ENCODE measurements at places on chromosomes 1 and 21.

GRCh38 chr1:64363111-64363510 lies 106.8 kb upstream of the CACHD1 start:
- DNase-seq = no peak

DNA sequence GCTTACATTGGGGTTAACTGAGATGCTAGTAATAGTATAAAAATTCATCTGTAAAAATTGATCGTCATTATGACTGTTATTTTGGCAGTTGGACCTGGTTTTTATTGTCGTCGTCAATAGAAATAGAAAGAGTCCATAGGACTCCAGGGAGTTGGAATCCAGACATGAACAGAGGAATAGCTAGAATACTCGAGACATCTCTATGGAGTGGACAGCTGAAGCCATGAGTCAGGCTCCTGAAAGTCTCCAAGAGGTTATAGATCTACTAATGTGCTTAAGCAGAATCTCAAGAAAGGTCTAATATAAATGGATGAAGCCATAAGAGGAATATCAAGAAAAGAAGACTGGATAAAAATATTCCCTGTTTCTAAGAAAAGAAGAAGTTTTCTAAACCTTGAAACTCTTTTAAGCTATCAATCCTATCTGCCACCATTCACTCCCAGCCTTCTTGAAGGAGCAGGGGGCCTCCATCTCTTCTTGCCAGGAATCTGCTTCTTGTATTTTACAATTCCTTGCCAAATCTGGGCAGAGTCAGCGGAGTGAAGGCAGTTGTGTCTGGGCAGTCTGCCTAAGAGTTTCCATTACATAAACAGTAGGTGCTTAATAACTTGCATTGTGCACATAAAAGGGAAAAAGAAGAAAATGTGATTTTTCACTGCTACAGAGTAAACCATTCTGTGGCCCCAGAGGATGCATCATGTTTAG lies 163.3 kb downstream of the ST6GALNAC5 start:
- no peak for DNase-seq

DNA sequence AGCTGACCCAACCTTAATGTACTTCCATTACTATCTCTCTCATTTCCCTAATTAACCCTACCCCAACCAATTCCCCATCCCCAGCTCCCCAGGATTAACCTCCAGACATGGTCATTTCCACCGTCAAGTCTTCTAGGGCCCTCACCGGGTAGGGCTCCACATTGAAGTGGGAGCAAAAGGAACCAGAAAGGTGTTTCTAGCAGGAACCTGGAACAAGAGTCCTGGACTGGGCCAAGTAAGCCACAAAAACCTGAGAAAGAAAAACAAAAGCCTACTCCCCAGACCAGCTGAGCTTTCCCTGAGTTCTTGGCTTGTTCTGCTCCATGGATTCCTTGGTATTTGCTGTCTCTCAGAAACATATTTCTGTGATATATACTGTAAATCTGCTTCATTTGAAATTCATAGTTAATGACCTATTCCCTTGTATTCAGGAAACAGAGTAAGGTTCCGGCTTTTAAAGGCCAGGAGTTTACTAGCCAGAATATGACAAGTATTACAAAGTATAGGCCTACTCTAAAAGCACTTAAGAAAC lies 58.4 kb downstream of the SYF2 start:
- DNase-seq = no peak

GRCh38 chr21:21230672-21231071 lies 232.5 kb downstream of the NCAM2 start:
- no peak for DNase-seq

DNA sequence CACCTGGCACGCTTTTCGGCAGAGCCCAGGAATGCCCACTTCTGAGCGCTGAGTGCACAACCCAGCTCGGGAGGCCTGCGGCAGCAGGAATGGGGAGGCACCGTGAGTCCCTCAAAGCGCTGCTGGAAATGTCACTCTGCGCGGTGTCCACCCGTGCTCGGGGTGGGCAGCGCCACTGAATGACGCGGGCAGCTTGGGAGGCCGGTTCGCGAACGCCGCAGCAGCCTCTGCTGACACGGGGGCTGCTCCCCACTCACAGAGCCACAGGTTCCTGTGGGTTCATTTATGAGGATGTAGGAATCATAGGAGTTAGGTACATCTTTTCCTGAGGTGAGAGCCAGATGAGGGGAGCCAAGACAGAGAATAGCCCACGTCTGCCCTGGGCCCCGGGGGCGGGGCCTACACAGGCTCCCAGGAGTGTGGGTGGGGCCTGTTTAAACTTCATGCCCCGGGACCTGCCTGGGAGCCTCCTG lies 146.7 kb upstream of the COL6A1 start:
- DNase-seq = no peak

- DNase-seq = no peak
These were observed 11.1 kb downstream of the PTP4A2 start for GRCh38 chr1:31926853-31927660.

GRCh38 chr1:18796950-18797349 lies 62.5 kb downstream of the TAS1R2 start:
- no peak for DNase-seq

- no peak for DNase-seq
These were observed 2204.3 kb downstream of the MRPL39 start for GRCh38 chr21:23402929-23403520.

DNA sequence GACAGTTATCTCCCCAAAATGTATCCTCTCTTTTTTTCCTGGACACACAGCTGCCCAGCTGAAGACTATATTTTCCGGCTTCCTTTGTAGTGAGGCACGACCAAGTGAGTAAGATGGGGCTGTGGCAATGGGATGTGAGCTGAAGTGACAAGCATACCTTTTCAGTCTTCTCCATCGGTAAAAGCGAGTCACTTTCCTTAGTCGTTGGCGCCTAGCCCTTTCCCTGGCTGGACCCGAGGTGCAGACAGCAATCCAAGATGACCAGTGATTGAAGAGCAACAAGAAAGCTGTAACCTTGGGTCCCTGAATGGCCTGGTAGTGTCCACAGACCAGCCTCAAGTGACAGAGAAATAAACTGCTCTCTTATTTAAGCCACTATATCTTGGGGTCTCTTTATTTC lies 155.2 kb downstream of the NR5A2 start:
- DNase-seq = no peak

GRCh38 chr21:34129901-34130715 lies 56.7 kb downstream of the MRPS6 start:
- DNase-seq = peak; percentile 40

DNA sequence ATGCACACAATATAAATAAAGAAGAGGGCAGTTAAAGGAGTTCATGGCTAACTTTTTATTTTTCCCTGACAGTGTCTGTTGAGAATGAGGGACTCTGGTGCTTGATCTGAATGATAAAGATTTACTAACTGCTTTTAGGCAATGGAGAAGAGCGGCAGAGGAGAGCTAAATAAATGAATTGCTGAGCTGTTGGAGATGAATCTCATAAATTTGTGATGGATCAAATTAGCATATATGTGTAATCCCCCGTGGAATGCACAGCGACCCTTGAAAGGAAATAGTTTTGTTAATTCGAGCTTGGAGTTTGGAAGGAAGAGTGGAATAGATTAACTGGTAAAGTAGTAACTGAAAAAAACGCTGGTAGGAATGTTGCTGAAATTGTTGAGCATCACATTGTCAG lies 40.2 kb downstream of the HMCN1 start:
- DNase-seq = no peak

DNA sequence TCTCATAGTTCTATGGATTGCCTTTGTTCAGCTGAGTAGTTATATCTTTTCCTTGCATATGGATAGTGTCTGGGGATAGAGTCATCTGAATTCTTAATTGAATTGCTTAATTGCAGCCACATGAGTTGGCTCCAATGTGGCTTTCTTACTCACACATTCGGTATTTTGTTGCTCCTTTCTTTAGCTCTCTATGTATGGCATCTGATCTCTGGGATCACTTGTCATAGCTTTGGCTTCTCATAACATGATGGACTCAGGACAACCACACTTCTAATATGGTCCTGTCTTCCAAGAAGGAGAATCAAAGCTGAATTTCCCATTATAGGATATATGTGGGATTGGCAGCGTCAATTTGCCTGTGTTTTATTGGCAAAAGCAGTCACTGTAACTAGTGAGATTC lies 716.2 kb downstream of the NCAM2 start:
- peak; percentile 24 for DNase-seq

GRCh38 chr21:41226853-41227252 lies 58.9 kb downstream of the BACE2 start:
- no peak for DNase-seq

- DNase-seq = peak; percentile 29
These were observed 69.6 kb downstream of the PIK3R3 start for GRCh38 chr1:46062651-46063319.

- no peak for DNase-seq
These were observed 30.9 kb downstream of the VWA5B1 start for GRCh38 chr1:20321573-20321972.

- no peak for DNase-seq
These were observed 73.7 kb upstream of the RAB4A start for GRCh38 chr1:229197265-229197585.

DNA sequence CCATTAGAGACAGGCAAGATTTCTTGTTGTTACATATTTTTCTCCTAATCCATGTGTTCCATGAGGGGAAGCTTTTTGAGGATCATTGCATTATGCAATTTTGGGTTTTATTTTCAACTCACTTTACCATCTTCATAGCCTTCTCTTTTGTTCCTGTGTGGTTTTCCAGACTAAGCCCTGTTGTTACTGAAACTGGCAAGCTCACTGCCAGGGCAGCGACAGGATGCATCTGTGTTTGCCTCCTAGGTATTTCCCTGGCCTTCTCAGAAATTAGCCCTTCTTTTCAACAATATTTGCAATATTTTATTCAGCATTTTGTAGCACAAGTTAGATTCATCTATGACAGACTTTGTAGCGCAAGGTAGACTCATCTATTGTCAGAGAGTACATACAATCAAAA lies 134.2 kb upstream of the CYYR1 start:
- no peak for DNase-seq

DNA sequence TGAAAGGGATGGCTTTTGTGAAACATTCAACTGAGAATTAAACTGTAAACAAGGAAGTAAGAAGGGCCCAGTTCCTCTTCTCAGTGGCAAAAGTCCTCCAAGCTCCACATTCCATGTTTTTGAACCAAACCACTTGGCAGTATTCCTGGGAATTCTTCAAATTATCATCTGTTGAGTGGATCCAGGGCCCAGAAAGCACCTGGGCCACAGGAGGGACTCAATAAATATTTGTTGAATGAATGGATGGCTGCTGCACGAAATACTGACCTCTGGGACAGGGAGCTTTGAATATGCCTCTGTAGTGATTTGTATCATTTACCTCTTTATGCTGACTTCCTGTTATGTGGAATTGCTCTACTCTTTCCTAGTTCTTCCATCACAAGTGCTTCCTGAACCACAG lies 4.7 kb downstream of the SLC35F3 start:
- DNase-seq = no peak

DNA sequence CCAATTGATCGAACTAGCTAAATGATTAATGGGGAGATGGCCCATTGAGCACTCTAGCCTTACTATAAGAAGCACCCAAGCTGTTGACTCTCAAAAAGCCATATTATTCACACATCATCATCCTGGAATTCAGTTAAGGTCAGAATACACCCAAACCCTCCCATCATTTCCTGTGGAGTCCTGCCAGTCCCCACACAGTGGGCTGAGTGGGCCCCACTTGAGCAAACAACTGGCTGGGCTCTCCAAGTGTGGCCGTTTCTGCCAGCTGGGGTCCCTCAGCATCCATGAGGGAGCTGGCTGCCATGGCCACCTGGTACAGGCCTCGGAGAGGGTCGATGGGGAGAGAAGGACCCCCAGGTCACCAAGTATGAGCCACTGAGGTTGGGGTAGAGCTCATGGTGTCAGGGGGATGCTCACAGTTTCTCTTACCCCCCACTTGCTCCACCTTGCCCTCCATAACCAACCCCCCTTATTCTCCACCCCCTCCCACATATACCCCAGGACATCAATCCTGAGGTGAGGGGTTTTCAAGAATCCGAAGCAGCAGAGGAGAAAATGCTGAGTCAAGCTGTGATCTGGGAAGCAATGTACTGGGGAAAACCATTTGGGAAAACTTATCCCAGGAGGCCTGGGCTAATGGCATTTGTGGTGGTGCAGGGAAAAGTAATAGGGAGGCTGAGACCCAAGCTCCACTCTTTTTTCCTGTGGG lies 60.3 kb downstream of the UBE2T start:
- DNase-seq = peak; percentile 79

- DNase-seq = no peak
These were observed 55.6 kb downstream of the KLHDC7A start for GRCh38 chr1:18536356-18536755.

GRCh38 chr1:59502009-59502691 lies 205.3 kb downstream of the FGGY start:
- DNase-seq = no peak

Data from GM03348 (cell line).